Peyer's patch (tissue), 4 donors: ENCODE measurements at places on chromosomes 13 and 19.

DNA sequence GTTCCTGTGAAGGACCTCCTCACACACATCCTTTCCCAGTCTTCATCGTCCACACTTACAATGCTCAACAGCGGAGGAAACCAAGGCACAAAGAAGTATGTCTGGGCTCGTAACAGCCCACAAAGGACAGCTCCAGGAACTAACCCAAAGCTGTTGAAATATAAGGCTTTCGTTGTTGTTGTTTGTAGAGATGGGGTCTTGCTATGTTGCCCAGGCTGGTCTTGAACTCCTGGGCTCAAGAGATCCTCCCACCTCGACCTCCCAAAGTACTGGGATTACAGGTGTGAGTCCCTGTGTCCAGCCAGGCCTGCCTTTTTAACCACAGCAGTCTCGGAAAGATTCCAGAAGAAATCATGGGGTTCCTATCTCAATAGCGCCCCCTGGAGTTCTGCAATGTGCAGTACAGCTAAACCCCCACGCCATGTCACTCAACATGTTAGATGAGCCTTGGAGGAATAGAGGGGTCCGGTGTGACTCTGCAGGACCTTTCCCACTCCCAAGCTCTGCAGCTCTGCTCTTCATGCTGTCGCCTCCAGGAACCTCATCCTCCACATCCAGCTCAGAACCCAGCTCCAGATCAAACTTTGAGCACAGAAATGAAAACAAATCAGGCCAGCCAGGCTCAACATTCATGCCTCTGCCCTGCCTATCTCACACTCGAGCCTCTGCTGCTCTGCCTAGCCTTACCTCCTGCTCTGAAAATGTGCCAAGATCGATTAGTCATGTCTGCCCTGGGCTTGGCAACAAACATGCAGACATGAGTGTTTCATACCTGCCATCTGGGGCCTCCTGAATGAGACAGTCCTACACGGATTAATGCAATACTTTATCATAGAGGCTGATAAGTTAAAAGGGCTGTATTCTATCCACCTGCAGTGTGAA is 7.5 kb downstream of the PLA2G4C start:
- H3K4me3 ChIP-seq, result no peak overlapping the region
- no peaks in the 10 kb centered on the region for H3K27me3 ChIP-seq
- peaks cover 9% of the 10 kb centered on the region for H3K4me1 ChIP-seq
- no peaks in the 10 kb centered on the region for H3K36me3 ChIP-seq
- DNase-seq, result no peak

- H3K4me3 ChIP-seq, result peak overlapping the region; percentile 96
- H3K27ac ChIP-seq, result peak overlapping the region; percentile 100
- H3K36me3 ChIP-seq, result peaks cover under 1% of the 10 kb centered on the region
- DNase-seq, result no peak
- no peaks in the 10 kb centered on the region for H3K27me3 ChIP-seq
Observed at GRCh38 chr19:49849433-49850220, 1.3 kb upstream of the PTOV1 start.

- no peaks in the 10 kb centered on the region for H3K4me1 ChIP-seq
- H3K27me3 ChIP-seq, result no peaks in the 10 kb centered on the region
- peak overlapping the region; percentile 86 for H3K27ac ChIP-seq
- peaks cover 25% of the 10 kb centered on the region for H3K36me3 ChIP-seq
- peak; percentile 83 for DNase-seq
- H3K4me3 ChIP-seq, result no peak overlapping the region
Observed at GRCh38 chr19:5826531-5827341, 12.8 kb downstream of the FUT6 start.

GRCh38 chr13:29857085-29857484 is 6.7 kb upstream of the UBL3 start:
- H3K27ac ChIP-seq, result no peak overlapping the region
- DNase-seq, result no peak
- no peak overlapping the region for H3K4me3 ChIP-seq

DNA sequence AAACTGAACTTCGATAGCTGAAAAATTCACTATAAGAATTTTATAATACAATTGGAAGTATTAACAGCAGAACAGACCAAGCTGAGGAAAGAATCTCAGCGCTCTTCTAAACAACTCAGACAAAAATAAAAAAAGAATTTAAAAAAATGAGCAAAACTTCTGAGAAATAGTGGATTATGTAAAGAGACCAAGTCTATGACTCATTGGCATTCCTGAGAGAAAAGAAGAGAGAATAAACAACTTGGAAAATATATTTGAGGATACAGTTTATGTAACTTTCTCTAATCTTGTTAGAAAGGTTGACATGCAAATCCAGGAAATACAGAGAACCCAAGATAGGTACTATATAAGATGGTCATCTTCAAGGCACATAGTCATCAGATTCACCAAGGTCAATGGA is 25.4 kb downstream of the SLC25A15 start:
- no peak overlapping the region for H3K27ac ChIP-seq
- H3K4me3 ChIP-seq, result no peak overlapping the region
- no peaks in the 10 kb centered on the region for H3K4me1 ChIP-seq
- no peaks in the 10 kb centered on the region for H3K27me3 ChIP-seq
- H3K36me3 ChIP-seq, result no peaks in the 10 kb centered on the region

DNA sequence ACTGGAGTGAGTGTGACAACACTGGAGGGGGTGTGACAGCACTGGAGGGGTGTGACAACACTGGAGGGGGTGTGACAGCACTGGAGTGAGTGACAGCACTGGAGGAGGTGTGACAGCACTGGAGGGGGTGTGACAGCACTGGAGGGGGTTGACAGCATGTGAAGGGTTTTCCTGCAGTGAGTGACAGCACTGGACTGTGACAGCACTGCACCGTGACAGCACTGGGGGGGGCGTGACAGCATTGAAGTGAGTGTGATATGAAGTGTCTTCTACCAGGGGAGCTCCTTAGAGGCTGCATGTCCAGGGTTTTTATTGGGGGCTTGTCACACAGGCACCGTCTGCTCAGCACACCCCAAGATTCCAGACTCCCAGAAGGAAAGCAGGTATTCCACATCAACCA is 274.8 kb downstream of the TEX29 start:
- no peak for DNase-seq
- H3K4me1 ChIP-seq, result no peaks in the 10 kb centered on the region
- no peak overlapping the region for H3K4me3 ChIP-seq
- H3K27ac ChIP-seq, result no peak overlapping the region
- no peaks in the 10 kb centered on the region for H3K36me3 ChIP-seq
- H3K27me3 ChIP-seq, result no peaks in the 10 kb centered on the region

- H3K4me3 ChIP-seq, result no peak overlapping the region
- H3K27ac ChIP-seq, result no peak overlapping the region
- no peaks in the 10 kb centered on the region for H3K27me3 ChIP-seq
- H3K36me3 ChIP-seq, result no peaks in the 10 kb centered on the region
- H3K4me1 ChIP-seq, result peaks cover 10% of the 10 kb centered on the region
Observed at GRCh38 chr19:46845959-46846459, 4.6 kb downstream of the AP2S1 start.

- no peak for DNase-seq
- no peak overlapping the region for H3K4me3 ChIP-seq
- no peaks in the 10 kb centered on the region for H3K27me3 ChIP-seq
- H3K27ac ChIP-seq, result no peak overlapping the region
Observed at GRCh38 chr19:51252306-51253079, 1.6 kb downstream of the SIGLECL1 start.

DNA sequence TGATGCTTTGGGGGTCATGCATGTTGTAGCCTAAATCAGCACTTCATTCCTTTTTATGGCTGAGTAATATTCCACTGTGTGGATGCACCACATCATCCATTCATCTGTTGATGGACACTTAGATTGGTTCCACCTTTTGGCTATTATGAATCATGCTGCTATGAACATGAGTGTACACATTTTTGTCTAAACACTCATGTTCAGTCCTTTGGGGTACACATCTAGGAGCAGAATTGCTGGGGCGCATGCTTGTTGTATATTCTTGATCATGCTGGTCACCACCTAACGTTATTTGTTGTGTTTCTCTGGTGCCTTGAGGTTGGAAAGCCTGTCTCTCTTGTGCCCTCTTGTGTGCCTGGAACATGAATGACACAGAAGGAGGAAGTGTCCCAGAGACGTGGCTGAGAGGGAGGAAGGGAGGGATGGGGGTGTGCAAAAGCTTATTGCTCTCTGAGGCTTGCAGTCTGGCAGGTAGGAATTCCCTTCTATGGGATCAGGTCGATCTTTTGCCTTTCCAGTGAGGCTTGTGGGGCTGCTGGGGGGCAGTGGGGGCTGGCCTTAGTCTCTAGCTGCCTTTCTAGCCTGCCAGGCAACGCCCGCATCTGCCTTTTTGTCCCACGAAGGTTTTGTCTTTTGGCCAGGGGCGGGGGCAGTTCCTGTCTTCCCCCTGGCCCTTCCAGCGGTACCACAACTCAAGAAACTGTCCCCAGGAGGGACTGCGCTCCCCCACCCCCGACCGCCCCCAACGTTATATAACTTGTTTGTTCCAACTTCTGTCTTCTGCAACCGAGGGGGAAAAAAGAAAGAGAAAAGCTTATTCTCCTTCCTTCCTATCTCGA is 7.6 kb downstream of the KLHL26 start:
- DNase-seq, result no peak
- no peak overlapping the region for H3K27ac ChIP-seq
- peaks cover 5% of the 10 kb centered on the region for H3K4me1 ChIP-seq
- no peaks in the 10 kb centered on the region for H3K27me3 ChIP-seq
- no peak overlapping the region for H3K4me3 ChIP-seq

DNA sequence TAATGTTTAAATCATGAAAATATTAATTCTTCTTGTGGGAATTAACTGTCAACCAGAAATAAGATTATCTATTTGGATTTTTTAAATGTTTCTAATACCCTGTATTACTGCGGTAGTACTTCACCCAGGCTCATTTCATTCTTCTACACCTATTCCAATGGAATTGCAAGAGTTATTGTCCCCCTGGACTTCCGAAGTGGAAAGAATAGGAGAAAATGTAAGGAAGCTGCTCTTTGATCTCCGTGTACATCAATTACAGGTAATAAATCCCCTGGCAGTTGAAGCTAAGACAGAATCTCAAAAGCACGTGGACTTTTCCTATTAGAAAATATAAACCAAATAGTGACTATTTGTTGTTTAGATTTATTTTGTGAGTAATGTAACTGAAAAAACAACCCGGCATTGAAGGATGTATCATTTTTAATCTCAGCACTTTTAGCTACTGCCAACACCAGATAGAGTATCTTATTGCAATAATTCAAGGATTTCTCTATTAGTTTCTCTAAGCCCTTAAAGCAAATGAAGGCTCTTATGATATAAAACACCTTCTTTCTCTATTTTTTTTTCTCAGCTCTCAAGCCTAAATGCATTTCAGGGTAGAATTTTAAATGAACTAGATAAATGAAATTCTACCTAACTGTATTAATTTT is 77.3 kb downstream of the MZT1 start:
- H3K4me3 ChIP-seq, result no peak overlapping the region
- no peaks in the 10 kb centered on the region for H3K4me1 ChIP-seq
- H3K27ac ChIP-seq, result no peak overlapping the region
- H3K27me3 ChIP-seq, result no peaks in the 10 kb centered on the region
- no peaks in the 10 kb centered on the region for H3K36me3 ChIP-seq
- DNase-seq, result no peak

DNA sequence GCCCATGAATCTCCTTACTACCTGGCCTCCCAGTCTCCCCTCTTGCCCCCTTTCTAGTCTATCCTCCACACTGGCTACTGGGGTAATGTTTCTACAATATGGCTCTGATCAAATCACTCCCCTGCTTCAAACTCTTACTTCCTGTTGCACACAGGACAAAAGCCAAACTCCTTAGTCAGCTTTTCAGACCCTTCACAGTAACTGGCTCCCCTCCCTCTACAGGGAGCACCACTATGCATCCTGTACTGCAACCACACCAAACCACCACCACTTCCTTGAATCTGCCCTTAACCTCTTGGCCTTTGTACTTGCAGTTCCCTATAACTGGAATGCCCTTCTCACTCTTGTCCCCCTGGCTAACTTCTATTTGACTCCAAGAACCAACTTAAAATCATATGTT is 32.2 kb downstream of the DEDD2 start:
- no peak overlapping the region for H3K4me3 ChIP-seq
- peak; percentile 27 for DNase-seq
- no peaks in the 10 kb centered on the region for H3K27me3 ChIP-seq
- no peak overlapping the region for H3K27ac ChIP-seq

- no peaks in the 10 kb centered on the region for H3K4me1 ChIP-seq
- no peak for DNase-seq
- H3K36me3 ChIP-seq, result no peaks in the 10 kb centered on the region
- H3K4me3 ChIP-seq, result no peak overlapping the region
Observed at GRCh38 chr13:31444266-31444856, 244.6 kb downstream of the B3GLCT start.

GRCh38 chr13:34578471-34578870 is 363.6 kb upstream of the NBEA start:
- H3K36me3 ChIP-seq, result no peaks in the 10 kb centered on the region
- DNase-seq, result no peak
- no peaks in the 10 kb centered on the region for H3K27me3 ChIP-seq
- no peaks in the 10 kb centered on the region for H3K4me1 ChIP-seq
- H3K4me3 ChIP-seq, result no peak overlapping the region

GRCh38 chr19:3319643-3320353 is 46.6 kb upstream of the NFIC start:
- H3K4me1 ChIP-seq, result no peaks in the 10 kb centered on the region
- no peak overlapping the region for H3K27ac ChIP-seq
- no peak overlapping the region for H3K4me3 ChIP-seq

DNA sequence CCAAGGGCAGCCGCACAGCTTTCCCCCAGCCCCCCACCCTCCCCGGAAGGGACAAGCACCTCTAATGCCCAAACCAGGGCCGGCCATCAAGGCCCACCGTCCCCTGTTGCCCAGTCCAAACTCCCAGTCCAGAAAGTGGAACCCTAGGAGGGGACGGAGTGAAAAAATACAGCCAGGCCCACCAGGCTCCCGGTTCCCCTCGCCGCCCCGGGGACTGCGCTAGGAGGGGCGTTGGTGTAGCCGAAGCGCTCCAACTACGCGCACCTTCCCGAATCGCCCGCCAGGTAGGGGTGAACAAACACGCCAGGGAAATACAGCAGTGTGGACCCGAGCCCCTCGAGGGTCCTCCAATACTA is 1.3 kb downstream of the KLF16 start:
- peak; percentile 54 for DNase-seq
- H3K4me1 ChIP-seq, result peaks cover 18% of the 10 kb centered on the region
- H3K36me3 ChIP-seq, result no peaks in the 10 kb centered on the region
- H3K27me3 ChIP-seq, result no peaks in the 10 kb centered on the region
- peak overlapping the region; percentile 67 for H3K4me3 ChIP-seq

DNA sequence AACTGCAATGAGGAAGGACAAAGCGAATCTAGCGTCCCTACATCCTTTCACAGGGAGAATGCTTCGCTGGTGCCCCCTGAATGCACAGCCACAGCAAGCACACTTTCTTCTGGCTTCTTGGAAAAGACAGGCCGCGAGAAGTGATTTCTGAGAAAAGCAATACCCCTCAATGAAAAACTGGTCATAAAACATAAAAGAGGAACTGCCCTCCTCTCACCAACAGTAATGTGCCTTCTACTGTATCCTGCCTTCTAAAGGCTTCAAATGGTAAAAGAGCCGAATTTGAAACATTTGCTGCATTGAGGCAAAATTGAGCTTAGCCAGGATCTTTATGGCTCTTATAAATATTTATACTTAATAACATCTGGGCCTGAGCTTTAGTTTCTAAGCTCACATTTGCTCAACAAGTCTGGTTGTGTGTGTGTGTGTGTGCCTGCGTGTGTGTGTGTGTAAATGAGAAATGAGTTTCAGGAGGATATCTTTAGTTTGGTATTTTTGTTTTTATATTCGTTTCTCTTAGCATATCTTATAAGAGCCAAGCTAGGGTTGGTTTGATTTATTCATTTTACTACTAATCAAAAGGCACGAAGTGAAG is 246.1 kb upstream of the MAB21L1 start:
- peaks cover 4% of the 10 kb centered on the region for H3K4me1 ChIP-seq
- no peak for DNase-seq
- no peak overlapping the region for H3K4me3 ChIP-seq
- no peaks in the 10 kb centered on the region for H3K36me3 ChIP-seq
- H3K27ac ChIP-seq, result peak overlapping the region; percentile 42
- H3K27me3 ChIP-seq, result no peaks in the 10 kb centered on the region
